Colonic mucosa (tissue), 4 donors: ENCODE measurements at places on chromosomes 3 and 15. TPM values are rescaled to one million over a fixed set of nuclear protein-coding genes. Genes with fewer than 3 reads are reported as not detected.

The TRAK1 gene
- 70.3 TPM for total RNA-seq

The TM4SF1 gene
- 30.8 TPM for total RNA-seq

The NEK11 gene
- 5.8 TPM for total RNA-seq

The CATSPER2 gene
- 3.6 TPM for total RNA-seq

The GTF2E1 gene
- 15.2 TPM for total RNA-seq

The RBPMS2 gene
- total RNA-seq = 1.3 TPM

The PPP1R14D gene
- 166 TPM for total RNA-seq

The MESP1 gene
- total RNA-seq = 10.5 TPM

DNA sequence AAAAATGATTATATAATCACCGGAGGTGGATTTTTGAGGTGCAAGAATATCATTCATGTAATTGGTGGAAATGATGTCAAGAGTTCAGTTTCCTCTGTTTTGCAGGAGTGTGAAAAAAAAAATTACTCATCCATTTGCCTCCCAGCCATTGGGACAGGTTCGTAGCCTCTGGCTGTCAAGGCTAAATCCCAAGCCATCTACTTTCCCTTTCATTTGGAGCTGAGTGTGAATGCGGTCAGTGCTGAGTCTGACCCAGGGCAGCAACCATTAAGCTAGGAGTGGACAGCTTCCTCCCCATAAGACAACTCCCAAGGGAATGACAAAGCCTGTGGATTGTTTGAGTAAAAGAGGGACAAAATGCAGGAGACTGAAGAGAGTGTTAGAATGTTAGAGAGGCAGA, 33.6 kb downstream of the PARP14 start:
- no peak for DNase-seq
- H3K4me3 ChIP-seq = no peak overlapping the region
- H3K27me3 ChIP-seq = no peaks in the 10 kb centered on the region

GRCh38 chr3:189849262-189849661, 218.1 kb downstream of the TP63 start:
- H3K36me3 ChIP-seq = no peaks in the 10 kb centered on the region
- H3K4me3 ChIP-seq = no peak overlapping the region
- no peaks in the 10 kb centered on the region for H3K4me1 ChIP-seq
- H3K27me3 ChIP-seq = no peaks in the 10 kb centered on the region
- no peak overlapping the region for H3K27ac ChIP-seq

GRCh38 chr3:148367756-148368155, 329.9 kb upstream of the AGTR1 start:
- no peak overlapping the region for H3K27ac ChIP-seq
- DNase-seq = no peak
- no peaks in the 10 kb centered on the region for H3K27me3 ChIP-seq

GRCh38 chr3:3631114-3631513, 168.1 kb upstream of the LRRN1 start:
- no peak overlapping the region for H3K27ac ChIP-seq
- H3K36me3 ChIP-seq = no peaks in the 10 kb centered on the region
- H3K4me1 ChIP-seq = no peaks in the 10 kb centered on the region

GRCh38 chr3:110814170-110815007, 257.2 kb upstream of the NECTIN3 start:
- peak; percentile 18 for DNase-seq
- no peaks in the 10 kb centered on the region for H3K4me1 ChIP-seq
- no peaks in the 10 kb centered on the region for H3K27me3 ChIP-seq
- H3K4me3 ChIP-seq = no peak overlapping the region

- H3K27ac ChIP-seq = no peak overlapping the region
- no peaks in the 10 kb centered on the region for H3K4me1 ChIP-seq
- no peaks in the 10 kb centered on the region for H3K27me3 ChIP-seq
These were observed 445.4 kb downstream of the ZIC1 start for GRCh38 chr3:147854542-147854941.

GRCh38 chr3:122688996-122689395, 8.4 kb downstream of the PARP14 start:
- H3K36me3 ChIP-seq = peaks cover 11% of the 10 kb centered on the region
- H3K4me1 ChIP-seq = no peaks in the 10 kb centered on the region
- H3K27me3 ChIP-seq = no peaks in the 10 kb centered on the region
- no peak overlapping the region for H3K27ac ChIP-seq
- no peak overlapping the region for H3K4me3 ChIP-seq

GRCh38 chr3:141052201-141053069, 1.3 kb downstream of the SPSB4 start:
- peaks cover 31% of the 10 kb centered on the region for H3K27me3 ChIP-seq
- H3K4me1 ChIP-seq = no peaks in the 10 kb centered on the region
- no peaks in the 10 kb centered on the region for H3K36me3 ChIP-seq
- no peak for DNase-seq

DNA sequence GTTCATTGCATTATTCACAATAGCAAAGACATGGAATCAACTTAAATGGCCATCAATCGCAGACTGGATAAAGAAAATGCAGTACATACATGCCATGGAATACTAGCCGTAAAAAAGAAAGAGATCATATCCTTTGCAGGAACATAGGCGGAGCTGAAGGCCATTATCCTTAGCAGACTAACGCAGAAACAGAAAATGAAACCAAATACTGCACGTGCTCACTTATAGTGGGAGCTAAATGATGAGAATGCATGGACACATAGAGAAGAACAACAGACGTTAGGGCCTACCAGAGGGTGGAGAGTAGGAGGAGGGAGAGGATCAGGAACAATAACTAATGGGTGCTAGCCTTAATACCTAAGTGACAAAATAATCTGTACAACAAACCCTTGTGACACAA, 57.9 kb downstream of the RASA2 start:
- peak; percentile 34 for DNase-seq
- H3K36me3 ChIP-seq = no peaks in the 10 kb centered on the region
- H3K4me1 ChIP-seq = no peaks in the 10 kb centered on the region
- H3K4me3 ChIP-seq = no peak overlapping the region
- H3K27ac ChIP-seq = peak overlapping the region; percentile 15

DNA sequence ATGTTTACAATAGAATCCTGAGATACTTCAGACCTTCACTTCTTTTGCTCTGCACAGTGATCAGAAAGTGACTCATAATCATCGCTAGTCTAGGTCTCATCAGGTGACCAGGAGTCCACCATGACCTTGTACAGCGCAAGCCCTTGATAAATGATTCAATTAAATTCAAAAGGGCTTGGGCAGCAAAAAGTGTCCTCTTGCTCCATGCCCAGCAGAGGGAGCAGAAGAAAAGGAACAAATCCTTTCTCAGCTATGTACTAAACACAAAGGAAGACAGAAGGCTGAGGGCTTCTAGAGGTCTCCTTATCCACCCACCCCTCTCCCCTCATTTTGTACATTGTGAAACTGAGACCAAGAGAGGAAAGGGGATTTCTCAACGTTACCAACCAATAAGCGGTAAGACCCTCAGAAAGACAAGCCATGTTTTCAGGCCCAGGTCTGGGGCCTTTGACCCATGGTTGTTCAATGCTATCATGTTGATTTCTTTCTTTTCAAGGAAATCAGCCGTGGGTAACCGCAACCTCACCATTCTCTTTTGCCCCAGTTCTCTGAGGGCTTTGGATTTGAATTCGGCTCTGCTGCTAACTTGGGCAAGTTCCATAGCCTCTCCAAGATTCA, 74.8 kb downstream of the AQP9 start:
- no peak overlapping the region for H3K4me3 ChIP-seq
- no peaks in the 10 kb centered on the region for H3K36me3 ChIP-seq
- no peak for DNase-seq
- H3K4me1 ChIP-seq = no peaks in the 10 kb centered on the region
- H3K27me3 ChIP-seq = no peaks in the 10 kb centered on the region
- no peak overlapping the region for H3K27ac ChIP-seq

- no peak overlapping the region for H3K4me3 ChIP-seq
- no peaks in the 10 kb centered on the region for H3K4me1 ChIP-seq
- H3K27ac ChIP-seq = peak overlapping the region; percentile 24
- H3K36me3 ChIP-seq = no peaks in the 10 kb centered on the region
- DNase-seq = peak; percentile 67
These were observed 220.8 kb upstream of the TPRG1 start for GRCh38 chr3:188950832-188951489.

GRCh38 chr3:33932010-33932764, 133.8 kb downstream of the PDCD6IP start:
- no peak overlapping the region for H3K4me3 ChIP-seq
- H3K36me3 ChIP-seq = no peaks in the 10 kb centered on the region
- H3K27ac ChIP-seq = no peak overlapping the region
- DNase-seq = no peak

GRCh38 chr3:28743831-28744230, 395.2 kb upstream of the AZI2 start:
- H3K27me3 ChIP-seq = no peaks in the 10 kb centered on the region
- no peaks in the 10 kb centered on the region for H3K4me1 ChIP-seq
- H3K36me3 ChIP-seq = no peaks in the 10 kb centered on the region

DNA sequence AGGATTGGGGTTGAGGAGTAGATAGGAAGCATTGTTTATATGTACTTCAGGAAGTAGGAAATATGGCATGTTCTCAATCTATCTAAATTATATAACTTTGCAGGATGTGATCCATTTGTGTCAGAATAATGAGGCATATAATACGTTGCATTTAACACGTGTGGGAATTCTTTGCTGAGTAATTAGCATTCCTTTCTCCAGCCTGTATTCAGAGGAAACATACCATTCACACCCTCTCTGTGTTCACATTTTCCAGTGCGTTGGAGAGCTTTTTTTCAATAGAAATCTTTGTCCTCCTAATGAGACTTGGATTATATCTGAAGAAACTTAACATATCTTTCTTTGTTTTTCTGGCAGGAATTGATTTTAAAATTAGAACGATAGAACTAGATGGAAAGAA, 33.0 kb upstream of the APH1B start:
- no peaks in the 10 kb centered on the region for H3K27me3 ChIP-seq
- DNase-seq = no peak
- no peaks in the 10 kb centered on the region for H3K4me1 ChIP-seq
- H3K4me3 ChIP-seq = no peak overlapping the region
- peak overlapping the region; percentile 3 for H3K27ac ChIP-seq
- H3K36me3 ChIP-seq = no peaks in the 10 kb centered on the region

- H3K27me3 ChIP-seq = no peaks in the 10 kb centered on the region
- no peaks in the 10 kb centered on the region for H3K4me1 ChIP-seq
- no peak for DNase-seq
- no peak overlapping the region for H3K4me3 ChIP-seq
- no peak overlapping the region for H3K27ac ChIP-seq
These were observed 391.1 kb downstream of the FGF12 start for GRCh38 chr3:192336286-192336685.

- DNase-seq = no peak
- no peaks in the 10 kb centered on the region for H3K36me3 ChIP-seq
- no peak overlapping the region for H3K27ac ChIP-seq
- H3K27me3 ChIP-seq = no peaks in the 10 kb centered on the region
These were observed 966.8 kb downstream of the NSUN3 start for GRCh38 chr3:95029644-95030043.

GRCh38 chr3:12965999-12966846, 107.0 kb downstream of the IQSEC1 start:
- no peaks in the 10 kb centered on the region for H3K27me3 ChIP-seq
- no peaks in the 10 kb centered on the region for H3K36me3 ChIP-seq
- DNase-seq = no peak
- peaks cover 18% of the 10 kb centered on the region for H3K4me1 ChIP-seq

DNA sequence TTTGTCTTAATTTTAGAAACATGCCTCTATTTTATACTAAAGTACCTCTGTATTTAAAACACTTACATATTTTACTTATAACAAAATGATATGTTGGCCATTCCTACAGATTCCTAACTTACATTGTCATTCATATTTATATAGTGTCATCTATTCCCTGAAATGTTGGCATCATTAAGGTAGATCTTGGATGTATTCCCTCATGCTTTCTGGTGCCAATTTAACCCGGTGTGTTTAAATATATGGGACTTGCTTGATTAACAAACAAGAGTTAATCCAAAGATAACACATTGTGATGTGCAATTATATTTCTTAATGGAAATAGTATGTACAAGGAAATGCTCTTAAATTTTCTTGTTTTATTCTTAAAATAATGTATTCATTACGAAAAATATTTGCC, 352.3 kb downstream of the NAALADL2 start:
- no peak for DNase-seq
- no peaks in the 10 kb centered on the region for H3K4me1 ChIP-seq
- no peaks in the 10 kb centered on the region for H3K36me3 ChIP-seq
- no peak overlapping the region for H3K4me3 ChIP-seq

DNA sequence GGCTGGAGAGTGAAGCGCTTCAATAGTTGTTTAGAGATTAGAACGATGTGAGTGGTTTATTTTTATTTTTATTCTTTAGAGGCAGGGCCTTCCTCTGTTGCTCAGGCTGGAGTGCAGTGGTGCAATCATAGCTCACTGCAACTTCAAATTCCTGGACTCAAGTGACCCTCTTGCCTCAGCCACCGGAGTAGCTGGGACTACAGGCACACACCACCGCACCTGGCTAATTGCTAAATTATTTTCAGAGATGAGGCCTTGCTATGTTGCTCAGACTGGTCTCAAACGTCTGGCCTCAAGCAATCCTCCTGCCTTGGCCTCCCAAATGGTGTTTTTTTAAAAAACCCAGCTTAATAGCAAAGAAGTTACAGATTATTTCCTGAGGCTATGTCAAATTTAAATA, 29.0 kb downstream of the PPARG start:
- no peaks in the 10 kb centered on the region for H3K27me3 ChIP-seq
- no peaks in the 10 kb centered on the region for H3K4me1 ChIP-seq
- DNase-seq = no peak
- no peaks in the 10 kb centered on the region for H3K36me3 ChIP-seq
- H3K4me3 ChIP-seq = no peak overlapping the region

DNA sequence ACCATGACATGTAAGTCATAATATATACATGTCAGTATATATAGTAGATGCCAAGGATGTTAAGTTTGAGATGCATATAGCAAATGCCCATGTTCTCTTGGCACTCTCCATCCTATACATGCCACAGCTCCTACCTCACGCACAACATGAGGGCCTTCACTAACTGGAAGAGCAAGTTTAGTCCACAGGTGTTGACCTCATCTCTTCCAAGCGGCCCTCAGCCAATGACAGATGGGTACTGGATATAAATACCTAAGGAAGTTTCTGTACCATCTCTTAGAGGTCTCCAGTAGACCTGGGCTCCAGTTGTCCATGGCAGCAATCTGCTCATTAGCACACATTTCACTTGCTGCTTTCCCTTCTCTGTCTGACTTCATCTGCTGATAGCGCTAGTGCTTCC, 43.3 kb upstream of the CMC1 start:
- no peak for DNase-seq
- H3K4me3 ChIP-seq = no peak overlapping the region
- H3K36me3 ChIP-seq = no peaks in the 10 kb centered on the region
- no peaks in the 10 kb centered on the region for H3K4me1 ChIP-seq
- no peak overlapping the region for H3K27ac ChIP-seq
- H3K27me3 ChIP-seq = no peaks in the 10 kb centered on the region

GRCh38 chr3:86481031-86481430, 509.9 kb downstream of the VGLL3 start:
- no peak overlapping the region for H3K4me3 ChIP-seq
- DNase-seq = no peak
- no peak overlapping the region for H3K27ac ChIP-seq
- no peaks in the 10 kb centered on the region for H3K4me1 ChIP-seq

GRCh38 chr3:55286693-55287092, 200.4 kb downstream of the WNT5A start:
- no peak overlapping the region for H3K4me3 ChIP-seq
- no peak overlapping the region for H3K27ac ChIP-seq
- H3K36me3 ChIP-seq = no peaks in the 10 kb centered on the region
- no peaks in the 10 kb centered on the region for H3K4me1 ChIP-seq
- no peak for DNase-seq

GRCh38 chr3:139441656-139442055, 34.7 kb downstream of the RBP2 start:
- H3K4me3 ChIP-seq = no peak overlapping the region
- H3K4me1 ChIP-seq = no peaks in the 10 kb centered on the region
- no peaks in the 10 kb centered on the region for H3K27me3 ChIP-seq
- no peak for DNase-seq
- H3K36me3 ChIP-seq = no peaks in the 10 kb centered on the region
